HT1080 (cell line): ENCODE measurements at places on chromosomes 12 and 14.

DNA sequence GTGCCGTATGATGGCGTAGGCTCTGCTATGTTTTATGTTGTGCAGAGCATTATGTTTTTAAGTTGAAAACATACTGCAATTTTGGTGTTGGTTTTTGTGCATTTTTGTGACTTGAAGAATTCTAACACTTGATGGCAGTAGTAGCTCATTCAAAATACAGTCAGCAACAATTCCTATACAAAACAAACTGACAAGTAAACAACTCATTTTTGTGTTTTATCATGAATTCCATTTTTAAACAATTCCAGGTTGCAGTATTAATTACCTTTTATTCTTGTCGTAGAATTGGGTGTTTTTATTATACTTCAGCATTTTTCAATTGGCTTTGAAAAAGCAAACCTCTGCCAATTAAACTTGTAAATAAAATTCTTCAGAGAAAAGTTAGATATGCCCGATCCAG lies 4.1 kb upstream of the CCER1 start:
- no peak for DNase-seq

DNA sequence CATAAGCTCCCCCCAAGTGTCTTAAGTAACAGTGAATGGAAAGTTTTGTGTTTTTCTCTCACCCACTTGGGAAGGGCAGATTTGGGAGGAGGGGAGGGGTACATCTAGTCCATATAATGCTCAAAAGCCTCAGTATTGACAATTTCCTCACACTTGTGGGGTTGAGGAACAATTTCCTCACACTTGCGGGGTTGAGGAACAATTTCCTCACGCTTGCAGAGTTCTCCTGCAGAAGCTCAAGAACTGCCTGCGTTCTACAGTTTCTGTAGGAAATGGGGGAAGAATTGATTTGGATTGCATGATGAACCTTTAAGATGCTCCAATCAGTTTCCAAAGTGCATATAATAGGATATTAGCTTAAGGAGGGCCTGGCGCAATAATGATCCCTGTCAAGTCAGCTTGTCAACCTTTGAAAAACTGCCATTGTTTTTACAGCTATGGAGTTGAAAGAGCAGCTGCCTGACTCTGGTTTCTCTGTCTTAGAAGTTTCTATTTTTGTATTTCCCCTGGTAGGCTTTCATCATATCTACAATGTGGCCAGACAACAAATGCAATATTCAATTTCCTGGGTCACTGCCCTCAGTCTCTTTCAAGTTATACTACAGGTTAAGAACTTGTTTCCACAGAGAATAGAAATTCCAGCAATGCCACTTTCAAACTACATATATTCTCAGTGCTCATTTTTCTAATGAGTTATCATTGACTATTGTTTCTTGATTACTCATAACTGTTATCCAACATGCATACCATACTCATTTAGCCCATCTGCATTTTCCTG lies 66.5 kb downstream of the PLEKHG7 start:
- no peak for DNase-seq

- peak; percentile 64 for DNase-seq
These were observed 613.0 kb downstream of the RPS29 start for GRCh38 chr14:48973151-48973550.

- no peak for DNase-seq
These were observed 74.5 kb downstream of the LRRC74A start for GRCh38 chr14:76900682-76901081.

DNA sequence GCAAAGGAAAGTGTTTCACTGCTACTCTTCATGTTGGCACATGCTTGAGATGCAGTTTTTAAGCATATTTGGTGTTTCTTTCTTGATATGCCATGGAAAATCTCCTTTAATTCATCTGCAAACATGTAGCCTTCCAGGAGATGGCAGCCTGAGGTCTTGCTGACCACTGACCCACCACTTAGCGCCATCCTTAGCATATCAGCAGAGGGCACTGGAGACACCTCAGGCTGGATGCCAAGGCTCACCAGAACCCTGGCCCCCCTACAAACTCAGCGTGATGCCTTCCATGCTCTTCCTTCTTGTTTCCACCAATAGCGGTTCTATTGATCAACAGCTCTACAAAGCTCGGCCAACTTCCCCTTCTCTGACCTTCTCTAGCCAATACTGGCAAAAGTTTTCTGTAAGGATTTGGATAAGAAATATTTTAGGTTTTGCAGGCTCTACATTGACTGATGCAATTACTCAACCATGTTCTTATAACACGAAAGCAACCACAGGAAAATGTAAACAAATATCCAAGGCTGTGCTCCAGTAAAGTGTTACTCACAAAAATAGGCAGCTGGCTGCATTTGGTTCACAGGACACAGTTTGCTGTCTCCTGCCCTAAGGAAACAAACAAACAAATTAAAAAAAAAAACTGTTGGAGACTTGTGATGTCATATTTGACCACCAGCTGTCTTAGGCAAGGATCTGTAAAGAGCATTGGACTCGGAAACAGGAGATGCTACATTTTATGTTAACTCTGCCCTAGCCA lies 209.7 kb downstream of the SLC15A4 start:
- DNase-seq: peak; percentile 6

- DNase-seq: no peak
These were observed 219.4 kb downstream of the CNTN1 start for GRCh38 chr12:40911676-40912075.

- no peak for DNase-seq
These were observed 51.5 kb upstream of the GPATCH2L start for GRCh38 chr14:76100236-76100635.

DNA sequence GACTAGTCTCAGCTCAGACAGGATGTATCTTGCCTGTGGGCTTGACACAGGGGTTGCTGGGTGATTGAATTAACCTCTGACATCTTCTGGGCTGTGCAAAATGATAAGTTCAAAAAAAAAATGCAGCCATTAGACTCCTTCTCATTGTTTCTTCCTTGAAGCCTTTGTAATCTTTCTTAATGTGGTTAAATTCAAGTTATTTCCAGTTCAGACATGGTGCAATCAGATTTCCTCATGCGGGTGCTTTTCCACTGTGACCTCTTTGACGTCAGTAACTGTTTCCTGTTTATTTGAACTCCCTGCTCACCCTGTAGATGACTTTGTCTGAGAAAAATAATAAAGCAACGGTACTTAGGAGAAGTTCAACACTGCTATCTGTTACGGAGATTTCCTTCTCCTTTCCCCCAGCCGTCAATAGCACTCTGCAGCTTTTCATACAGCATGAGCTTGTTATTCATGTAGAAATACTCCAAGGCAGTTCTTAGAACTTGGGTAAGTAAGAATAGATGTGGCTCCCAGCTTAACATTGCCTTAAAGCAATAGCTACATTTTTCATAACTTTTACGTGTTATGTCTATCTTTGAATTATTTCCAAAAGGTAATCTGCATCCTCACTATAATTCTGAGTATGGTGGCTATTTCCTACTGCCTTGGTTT lies 155.5 kb downstream of the PRKCH start:
- DNase-seq: peak; percentile 93

DNA sequence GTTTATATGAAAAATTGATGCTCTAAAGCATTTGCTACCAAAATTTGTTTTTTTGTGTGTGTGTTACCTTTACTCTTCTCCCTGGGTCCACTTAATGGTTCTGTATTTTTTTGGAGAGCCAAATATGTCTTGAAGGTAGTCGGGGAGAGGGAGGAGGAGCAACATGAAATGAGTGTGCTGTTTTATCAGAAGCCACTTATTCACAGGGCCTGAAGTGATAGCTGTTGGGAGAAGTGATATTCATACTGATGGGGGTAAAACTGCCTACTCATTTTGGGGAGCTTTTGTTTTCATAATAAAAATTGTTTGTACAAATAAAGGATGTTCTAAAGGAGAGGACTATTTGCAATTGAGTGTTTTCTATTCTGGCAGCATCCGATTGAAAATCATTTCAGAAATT lies 29.2 kb downstream of the CRADD start:
- no peak for DNase-seq

DNA sequence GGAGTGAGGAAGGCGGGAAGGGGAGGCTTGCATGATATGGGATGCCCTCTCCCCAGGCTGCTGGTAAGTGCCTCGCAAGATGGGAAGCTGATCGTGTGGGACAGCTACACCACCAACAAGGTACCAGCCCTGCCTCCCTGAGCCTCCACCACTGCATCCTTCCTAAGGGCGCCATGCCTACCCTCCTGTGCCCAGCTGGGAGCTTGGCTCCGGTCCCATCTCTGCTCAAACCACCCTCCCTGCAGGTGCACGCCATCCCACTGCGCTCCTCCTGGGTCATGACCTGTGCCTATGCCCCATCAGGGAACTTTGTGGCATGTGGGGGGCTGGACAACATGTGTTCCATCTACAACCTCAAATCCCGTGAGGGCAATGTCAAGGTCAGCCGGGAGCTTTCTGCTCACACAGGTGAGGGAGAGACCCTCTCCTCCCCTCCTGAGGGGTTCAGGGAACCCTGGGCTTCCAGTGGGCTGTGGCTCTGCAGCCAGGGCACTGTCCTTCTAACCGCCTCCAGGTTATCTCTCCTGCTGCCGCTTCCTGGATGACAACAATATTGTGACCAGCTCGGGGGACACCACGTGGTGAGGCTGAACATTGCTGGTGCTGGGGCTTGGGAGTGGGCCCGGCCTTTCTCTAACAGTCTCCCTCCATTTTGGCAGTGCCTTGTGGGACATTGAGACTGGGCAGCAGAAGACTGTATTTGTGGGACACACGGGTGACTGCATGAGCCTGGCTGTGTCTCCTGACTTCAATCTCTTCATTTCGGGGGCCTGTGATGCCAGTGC lies 2.6 kb downstream of the GNB3 start:
- DNase-seq: no peak

- DNase-seq: no peak
These were observed 4.3 kb downstream of the TEDC1 start for GRCh38 chr14:105495101-105495989.

DNA sequence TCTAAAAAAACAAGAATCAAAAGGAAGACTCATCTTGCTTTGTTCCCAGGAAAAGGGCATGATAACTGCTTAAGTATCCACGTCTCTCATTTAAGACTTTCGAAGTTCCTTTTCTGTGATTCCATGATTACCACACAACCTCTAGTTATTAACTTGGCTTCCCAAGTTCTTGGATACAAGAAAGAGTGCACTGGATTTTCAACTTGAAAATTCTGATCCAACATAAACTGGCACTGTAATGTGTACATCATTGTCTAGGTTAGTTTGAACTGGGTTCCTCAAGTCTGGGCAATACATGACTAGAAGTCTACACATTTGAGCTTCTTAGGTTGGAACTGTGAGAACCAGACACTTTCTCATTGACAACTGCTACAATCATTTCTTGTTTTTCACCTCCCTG lies 1.6 kb downstream of the KLHL28 start:
- peak; percentile 1 for DNase-seq

- no peak for DNase-seq
These were observed 26.6 kb downstream of the RASSF3 start for GRCh38 chr12:64636856-64637255.

DNA sequence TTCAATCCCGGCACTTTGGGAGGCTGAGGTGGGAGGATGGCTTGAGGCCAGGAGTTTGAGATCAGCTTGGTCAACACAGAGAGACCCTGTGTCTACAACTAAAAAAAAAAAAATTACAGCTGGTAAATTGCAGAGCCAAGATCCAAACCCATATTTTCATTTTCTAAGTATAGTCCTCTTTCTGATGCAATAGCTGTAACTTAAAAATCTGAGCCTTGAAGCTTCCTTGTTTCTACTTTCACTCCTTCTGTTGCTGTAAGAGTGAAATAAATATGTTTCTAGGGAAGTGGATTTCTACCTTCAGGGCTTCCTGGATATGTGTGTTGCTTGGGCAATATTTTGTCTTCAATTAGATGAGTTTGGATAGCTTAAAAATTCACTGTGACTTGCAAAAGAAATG lies 42.0 kb upstream of the PRICKLE1 start:
- no peak for DNase-seq

DNA sequence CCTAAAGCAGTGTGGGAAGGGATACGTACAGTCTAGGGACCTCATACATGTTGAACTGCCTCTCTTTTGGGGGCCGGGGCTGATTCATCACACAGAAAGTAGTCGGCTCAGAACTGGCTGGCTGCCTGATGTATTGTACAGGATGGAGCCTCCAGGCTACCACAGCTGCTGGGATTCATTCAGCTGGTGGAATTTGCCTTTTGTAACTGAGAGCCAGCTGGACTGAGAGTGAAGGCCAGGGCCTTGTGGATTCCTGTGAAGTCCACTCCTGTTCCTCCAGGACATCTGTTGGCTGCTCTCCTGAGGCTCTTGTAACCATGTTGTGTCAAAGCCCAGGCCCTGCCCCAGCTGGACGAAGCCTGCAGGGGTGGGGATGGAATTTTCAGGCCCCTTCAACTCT lies 116.3 kb upstream of the PRICKLE1 start:
- peak; percentile 48 for DNase-seq

DNA sequence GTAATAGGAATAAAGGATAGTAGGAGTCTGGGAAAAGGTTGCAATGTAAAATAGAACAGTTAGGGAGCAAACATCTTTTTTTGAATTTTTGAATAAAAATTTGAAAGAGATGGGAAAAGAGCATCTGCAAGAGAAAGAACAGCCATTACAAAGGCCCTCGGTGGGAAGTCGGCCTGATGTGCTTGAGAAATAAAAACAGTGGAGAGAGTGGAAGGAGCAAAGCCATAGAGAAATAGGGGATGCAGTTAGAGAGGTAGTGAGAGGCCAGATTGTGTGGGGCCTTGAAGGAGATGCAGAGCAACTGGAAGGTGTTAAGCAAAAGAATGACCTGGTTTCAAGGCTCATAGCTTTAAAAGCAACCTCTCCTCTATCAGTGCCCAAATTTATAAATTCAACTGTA lies 409.8 kb downstream of the RERGL start:
- DNase-seq: no peak

DNA sequence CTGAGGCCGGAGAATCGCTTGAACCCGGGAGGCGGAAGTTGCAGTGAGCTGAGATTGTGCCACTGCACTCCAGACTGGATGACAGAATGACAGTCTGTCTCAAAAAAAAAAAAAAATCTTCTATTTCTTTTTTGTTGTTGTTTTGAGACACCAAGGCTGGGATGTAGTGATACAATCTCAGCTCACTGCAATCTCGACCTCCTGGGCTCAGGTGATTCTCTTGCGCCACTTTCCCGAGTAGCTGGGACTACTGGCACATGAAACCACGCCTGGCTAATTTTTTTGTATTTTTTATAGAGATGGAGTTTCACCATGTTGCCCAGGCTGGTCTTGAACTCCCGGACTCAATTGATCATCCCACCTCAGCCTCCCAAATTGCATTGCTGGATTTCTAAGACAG lies 7.3 kb upstream of the SNRNP35 start:
- DNase-seq: no peak

DNA sequence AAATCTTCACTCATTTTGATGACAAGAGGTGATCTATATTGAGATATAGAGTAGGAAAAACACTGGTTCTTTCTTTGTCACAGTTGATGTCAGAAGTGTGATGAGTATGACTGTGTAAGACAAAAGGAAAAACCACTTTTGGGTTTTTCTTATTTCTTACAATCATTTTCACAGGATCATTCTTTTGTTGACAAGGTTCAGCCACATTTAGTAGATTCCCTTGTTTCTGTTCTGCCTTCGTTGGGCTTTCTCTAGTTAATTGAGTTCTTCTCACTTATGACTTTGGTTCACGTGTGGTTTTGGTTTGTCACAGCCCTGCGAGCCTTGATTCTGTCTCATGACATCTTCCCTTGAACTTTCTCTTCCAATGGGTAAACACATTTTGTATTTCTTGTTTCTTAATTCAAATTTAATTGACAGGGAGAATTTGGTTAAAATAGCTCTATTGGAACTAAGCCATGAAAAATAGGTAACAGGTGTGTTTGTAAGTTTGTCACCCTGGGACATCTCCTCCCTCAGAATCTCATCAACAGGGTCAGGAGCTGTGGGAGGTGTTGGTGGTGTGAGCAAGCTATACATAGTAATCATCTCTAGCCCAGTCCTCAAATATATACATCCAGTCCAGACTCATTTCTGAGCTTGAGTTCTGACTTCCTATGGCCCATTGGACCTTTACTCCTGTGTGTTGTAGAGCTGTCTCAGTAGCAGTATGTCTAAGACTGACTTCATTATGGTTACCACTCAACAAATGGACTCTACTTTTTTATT lies 255.3 kb downstream of the BMP4 start:
- no peak for DNase-seq
